ENCODE measurements at places on chromosomes 5 and 9.

DNA sequence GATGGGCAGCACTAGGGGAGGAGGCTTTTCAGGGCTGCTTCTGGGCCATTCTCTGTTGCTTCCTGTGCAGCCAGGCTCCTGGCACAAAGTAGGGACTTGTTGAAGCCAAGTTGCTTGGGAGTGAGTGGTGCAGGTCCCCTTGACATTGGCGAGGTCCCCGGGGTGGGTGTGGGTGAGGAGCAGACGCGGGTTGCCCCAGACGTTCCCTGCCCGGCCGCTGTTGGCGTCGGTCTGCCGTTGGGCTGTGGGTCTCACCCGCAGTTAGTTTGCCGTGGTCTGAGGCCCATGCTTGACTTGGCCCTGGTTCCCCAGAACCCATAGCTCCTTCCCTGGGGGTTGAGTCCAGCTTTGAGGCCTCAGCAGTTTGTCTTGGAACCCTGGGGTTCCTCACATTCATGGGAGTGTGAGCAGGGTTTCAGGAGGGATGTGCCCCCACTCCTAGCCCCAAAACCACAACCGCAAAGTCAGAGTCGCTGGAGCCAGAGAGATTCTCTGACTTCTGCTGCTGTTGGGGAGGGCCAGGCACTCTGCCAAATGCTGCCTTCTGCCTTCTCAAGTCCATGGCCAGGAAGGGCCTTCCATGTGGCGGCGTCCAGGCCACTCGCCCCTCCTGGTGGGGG is 77.5 kb downstream of the RXRA start:
- no peak for DNase-seq

GRCh38 chr5:1107167-1108022 is 4.5 kb downstream of the SLC12A7 start:
- peak; percentile 74 for DNase-seq

GRCh38 chr9:114370251-114370967 is 17.4 kb downstream of the AKNA start:
- no peak for DNase-seq

- no peak for DNase-seq
Observed at GRCh38 chr5:153543959-153544470, 53.5 kb downstream of the GRIA1 start.

DNA sequence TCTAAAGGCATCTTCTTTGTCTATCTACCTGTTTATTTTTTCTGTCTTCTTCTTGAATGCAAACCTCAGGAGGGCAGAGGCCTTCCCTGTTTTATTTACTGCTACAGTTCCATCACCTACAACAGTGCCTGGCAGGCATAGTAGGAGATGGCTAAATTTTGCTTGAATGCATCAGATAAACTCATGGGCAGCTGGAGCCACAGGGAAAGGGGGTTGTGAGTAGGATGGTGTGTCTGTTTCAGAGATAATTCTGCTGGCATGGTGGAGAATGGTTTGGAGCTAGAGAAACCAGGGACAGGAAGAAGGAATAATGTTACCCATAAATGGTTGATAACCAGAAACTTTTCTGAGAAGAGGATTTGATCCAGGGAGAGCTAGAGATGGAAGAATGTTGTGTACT is 189.8 kb upstream of the BRINP1 start:
- no peak for DNase-seq

GRCh38 chr9:117136461-117136860 is 278.4 kb downstream of the ASTN2 start:
- no peak for DNase-seq

- no peak for DNase-seq
Observed at GRCh38 chr9:27377811-27378456, 81.0 kb upstream of the EQTN start.

DNA sequence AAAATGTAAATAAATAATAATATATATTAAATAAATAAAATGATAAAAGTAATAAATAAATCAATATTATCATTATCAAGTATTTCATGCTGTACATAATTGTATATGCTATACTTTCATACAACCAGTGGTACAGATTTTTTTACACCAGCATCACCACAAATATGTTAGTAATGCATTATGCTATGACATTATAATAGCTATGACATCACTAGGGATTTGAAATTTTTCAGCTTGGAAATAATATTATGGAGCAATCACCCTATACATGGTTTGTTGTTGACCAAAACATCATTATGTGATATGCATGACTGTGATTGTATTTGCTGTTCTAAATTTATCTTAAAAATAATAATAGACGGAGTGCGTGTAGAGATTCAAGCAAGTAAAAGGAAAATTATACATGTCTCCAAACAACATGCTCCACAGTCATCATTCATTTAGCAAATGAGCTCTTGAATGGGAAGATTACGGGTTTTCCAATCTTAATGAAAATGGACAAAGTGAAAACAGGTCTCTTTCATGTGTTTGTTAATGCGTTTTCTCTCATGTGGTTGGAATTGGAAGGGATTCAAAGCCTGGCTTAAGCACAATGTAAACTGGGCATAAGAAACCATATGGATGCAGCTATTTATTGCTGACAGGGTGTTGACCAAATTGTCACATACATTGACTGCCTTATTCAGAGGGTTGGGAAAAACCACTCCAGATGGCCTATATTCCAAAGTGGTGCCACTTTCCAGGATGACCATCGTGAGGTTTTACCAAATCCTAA is 643.0 kb upstream of the RGMB start:
- DNase-seq = no peak

DNA sequence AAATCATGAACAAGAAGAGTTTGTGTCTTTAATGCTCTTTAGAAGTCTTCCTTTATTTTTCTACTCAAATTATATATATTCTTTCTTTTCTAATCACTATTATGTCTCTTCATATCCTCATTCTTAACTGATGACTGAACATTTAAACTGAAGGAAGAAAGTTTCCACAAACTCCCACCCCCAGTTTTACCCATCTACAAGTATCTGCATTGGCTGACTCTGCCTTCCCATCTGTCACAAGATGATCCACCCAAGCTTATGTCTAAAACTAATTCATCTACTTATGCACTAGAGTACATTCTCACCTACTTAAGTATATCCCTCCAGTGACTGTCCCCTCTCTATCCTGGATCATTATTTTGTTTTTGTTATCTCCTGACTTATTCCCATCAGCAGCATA is 344.5 kb downstream of the PRR16 start:
- no peak for DNase-seq

DNA sequence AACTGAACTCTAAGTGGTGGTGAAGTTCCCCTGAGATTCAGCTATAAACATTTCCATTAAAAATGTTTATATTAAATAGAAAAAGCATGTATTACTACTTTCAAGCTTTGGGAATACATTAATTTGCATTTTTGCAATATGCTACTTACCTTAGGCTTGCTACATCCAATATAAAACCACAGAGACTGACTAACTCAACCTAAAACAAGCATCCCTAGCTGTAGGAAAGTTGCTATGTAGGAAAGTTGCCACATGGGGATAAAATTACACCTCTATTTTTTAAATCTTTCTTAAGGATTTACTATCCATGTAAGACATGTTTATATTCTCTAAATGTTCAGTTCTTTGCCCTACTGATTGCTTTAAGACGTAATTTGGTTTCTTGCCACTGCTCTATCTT is 12.8 kb downstream of the SCAMP1 start:
- DNase-seq = no peak
